Ecto neural progenitor cell (in vitro differentiated cells): ENCODE measurements at places on chromosomes 16 and 17.

GRCh38 chr16:67726106-67727034 is 7.3 kb upstream of the GFOD2 start:
- DNase-seq: no peak

DNA sequence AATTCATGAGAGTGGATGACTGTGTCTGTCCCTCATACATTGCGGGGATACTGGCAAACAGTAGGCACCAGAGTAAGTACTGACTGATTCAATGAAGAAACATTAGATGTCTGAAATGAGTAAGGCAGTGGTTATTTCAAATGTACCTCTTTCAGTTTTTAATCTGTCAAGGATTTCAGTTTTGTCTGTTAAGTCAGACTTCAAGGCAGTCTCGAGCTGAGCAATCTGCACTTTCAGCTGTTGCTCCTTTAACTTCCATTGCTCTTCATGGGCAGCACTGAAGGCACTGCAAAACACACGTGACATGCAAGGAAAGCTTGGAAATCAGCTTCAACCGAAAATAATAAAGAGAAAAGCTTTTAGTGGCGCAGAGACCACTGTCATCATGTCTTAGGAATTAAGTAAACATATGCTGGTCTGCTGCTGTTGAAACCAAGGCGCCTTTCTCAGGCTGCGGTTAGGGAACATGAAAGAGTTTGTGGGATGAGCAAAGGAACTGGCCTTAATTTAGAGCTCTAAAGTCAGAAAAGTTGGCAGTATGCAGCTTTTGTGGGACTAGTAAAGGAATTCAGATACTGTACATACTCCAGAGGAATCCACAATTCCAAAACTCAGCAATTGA is 38.8 kb downstream of the RPGRIP1L start:
- DNase-seq: no peak

GRCh38 chr16:19114359-19115147 is 789 bp downstream of the ITPRIPL2 start:
- peak; percentile 69 for DNase-seq

GRCh38 chr17:7039832-7040231 is 4.0 kb downstream of the SLC16A13 start:
- no peak for DNase-seq

- DNase-seq: no peak
Observed at GRCh38 chr16:56848029-56848936, 16.7 kb upstream of the SLC12A3 start.

DNA sequence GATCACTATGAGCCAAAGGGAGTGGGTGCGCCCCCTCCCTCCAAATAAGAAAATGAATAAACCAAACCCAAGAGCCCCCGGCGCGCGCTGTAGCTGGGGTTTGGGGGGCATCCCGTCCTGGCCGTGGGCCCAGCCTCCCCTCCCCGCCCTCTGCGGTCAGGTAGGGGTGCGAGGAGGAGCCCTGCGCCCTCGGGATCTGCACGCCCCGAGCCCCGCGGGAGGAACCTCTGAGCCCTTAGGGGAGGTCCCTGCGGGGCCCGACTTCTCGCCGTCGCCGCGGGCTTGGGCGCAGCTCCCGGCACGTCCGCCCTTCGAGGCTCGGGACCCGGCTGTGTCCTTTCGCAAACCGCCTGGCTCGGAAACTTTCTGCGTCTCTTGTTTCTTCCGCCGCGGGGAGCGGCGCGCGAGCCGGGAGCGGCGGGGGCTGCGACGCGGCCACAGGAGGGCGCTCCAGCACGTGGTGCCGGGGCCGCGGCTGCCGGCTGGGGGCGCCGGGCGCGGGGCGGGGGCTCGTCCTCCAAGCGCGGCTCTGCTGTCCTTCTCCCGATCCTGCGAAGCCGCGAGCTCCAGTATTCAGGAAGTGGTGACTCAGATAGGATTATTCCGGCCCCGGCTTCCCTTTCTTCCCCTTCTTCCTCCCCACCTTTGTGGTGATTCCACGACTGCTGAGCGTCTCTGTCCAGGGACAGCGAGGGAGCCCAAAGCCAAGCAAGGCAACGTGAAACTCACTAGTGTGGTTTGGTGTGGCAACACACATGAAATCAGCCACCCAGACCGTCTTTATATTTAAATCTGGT is 1.6 kb downstream of the PITPNC1 start:
- DNase-seq: peak; percentile 95

- DNase-seq: no peak
Observed at GRCh38 chr16:66150698-66151482, 215.6 kb upstream of the CDH5 start.

GRCh38 chr16:86990451-86990850 is 326.7 kb downstream of the C16orf95 start:
- DNase-seq: no peak

DNA sequence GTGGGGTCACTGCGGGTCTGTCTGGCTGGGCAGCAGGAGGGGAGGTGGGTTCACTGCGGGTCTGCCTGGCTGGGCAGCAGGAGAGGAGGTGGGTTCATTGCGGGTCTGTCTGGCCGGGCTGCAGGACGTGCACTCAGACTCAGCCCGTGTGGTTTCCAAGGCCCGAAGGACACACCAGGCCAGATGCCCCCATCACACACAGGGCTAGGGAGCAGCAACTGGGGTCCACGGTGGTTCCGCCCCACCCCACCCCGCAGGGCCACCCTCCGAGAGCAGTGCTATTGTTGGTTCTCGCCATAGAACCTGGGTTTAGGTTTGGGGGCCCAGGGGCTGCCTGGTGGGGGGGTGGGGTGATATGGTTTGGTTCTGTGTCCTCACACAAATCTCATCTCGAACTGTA is 5.8 kb upstream of the CIAO3 start:
- no peak for DNase-seq
